ENCODE measurements at places on chromosomes 3 and 15.

DNA sequence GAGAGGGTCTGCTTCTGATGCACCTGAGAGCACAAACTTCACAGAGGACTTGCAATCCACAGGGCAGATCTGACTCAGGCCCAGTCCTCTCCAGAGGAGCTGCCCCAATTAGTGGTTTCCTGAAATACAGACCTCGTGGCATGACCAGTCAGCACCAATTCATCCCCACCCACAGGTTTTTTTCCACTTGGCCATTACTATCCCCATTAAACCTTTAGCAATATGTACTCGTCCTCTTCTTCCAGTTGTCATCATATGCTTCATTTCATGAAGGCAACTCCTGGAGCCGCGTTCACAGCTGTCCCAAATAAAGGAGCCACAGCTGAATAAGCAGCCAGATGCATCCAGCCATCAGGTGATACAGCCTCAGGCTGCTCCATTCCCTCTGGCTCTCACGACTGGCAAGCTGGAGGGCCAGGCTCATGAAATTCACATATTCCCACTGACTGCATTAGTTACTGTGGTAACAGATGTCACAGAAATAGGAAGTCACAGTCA is 163.1 kb downstream of the FMN1 start:
- no peak for DNase-seq

GRCh38 chr3:30986551-30986950 is 92.1 kb upstream of the GADL1 start:
- DNase-seq, result no peak

DNA sequence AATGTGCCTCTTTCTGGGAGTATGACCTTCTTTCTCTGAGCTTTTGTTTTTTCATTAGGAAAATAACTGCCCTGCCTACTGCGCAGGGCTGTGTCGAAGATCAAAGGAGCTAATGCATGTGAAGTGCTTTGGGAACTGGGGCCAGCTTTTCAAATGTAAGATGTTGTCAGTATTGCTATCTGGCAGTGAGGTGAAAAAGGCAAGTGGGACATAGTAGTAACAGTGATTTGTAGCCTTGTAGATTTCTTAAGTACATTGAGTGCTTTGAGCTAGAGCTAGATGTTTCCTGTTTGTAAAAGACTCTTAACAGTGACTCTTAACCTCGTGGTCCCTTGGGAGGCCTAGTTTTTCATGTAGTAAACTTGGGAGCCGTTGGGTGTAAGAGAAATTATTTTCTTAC is 126.5 kb downstream of the ECT2 start:
- DNase-seq, result no peak

DNA sequence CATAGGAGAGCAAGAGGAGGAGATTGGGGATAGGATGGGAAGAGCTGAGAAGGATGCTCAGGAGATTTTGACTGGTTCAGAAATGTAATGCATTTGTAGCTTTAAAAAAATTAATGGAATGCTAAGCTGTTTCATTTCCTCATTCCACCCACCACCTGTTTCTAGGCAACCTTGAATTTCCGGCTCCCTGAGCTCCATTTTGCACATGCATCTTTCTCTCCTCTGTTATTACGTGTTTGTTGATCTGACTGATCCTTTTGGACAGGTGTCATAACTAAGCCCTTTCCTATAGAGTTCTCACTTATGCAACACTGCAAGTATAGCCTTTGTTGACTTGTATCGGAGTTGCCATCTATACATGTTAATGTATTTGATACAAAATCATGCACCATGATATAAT is 4.3 kb downstream of the TMPRSS7 start:
- DNase-seq, result no peak

DNA sequence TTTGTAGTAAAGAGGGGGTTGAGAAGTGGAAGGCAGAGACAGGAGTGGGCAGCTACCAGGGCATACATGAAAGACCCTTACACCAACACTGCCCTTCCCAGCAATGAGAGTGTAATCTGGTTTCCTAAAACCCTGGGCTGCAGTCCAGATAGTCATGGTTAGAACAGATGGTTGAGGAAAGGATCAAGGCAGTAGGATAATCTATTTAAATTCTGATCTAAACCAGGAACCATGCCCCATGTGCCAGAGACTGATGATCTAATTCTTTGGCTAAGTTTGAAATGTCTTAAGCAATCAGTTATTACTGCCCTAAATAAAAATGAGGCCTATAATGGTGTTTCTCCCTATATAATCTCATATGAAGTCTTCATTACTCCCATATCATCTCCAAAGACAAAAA is 59.6 kb downstream of the PRTG start:
- no peak for DNase-seq

- no peak for DNase-seq
These were observed 385.8 kb upstream of the CNTN6 start for GRCh38 chr3:707041-707440.

GRCh38 chr3:99505646-99506269 is 132.6 kb upstream of the COL8A1 start:
- no peak for DNase-seq

DNA sequence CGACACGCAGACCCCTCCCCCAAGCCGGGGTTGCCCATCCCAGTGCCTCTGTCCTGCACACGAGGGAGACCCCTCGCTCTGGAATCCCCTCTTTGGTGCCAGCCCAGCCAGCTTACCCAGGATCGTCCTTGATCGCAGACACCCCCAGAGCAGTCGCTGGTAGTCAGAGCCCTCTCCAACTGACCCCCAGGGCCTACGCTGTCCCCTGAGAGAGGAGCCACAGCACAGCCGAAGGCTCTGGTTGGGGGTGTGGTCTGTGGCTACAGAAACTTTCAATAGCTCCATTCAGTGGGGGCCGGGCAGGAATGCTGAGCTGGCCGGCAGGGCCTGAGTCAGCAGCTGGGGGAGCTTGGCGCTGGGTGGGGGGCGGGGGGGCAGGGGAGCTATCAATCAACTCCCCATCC is at the start of gene LCTL:
LCTL (minus strand) TSS at position 258 of the 404 bp plus-strand sequence. CDS start 633 bp downstream, outside the sequence.
- peak; percentile 80 for DNase-seq

DNA sequence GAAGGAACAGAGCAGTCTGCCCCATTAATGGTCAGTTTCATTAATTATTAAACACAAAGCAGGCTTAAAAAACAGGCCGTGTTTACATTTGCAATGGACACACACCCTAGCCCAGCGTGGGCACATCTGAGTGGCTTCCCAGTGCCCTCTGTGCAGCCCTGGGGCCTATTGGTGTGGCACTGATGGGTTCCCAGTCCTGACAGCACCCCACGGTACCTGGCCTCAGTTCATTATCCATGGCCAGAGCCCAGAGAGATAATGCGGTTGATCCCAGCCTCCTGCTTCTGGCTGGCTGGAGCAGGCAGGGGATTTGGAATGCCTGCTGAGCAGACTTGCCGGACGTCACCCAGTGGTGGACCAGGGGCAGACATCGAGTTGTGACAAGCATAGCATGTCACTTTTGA is 110.5 kb upstream of the ABHD17C start:
- peak; percentile 58 for DNase-seq

DNA sequence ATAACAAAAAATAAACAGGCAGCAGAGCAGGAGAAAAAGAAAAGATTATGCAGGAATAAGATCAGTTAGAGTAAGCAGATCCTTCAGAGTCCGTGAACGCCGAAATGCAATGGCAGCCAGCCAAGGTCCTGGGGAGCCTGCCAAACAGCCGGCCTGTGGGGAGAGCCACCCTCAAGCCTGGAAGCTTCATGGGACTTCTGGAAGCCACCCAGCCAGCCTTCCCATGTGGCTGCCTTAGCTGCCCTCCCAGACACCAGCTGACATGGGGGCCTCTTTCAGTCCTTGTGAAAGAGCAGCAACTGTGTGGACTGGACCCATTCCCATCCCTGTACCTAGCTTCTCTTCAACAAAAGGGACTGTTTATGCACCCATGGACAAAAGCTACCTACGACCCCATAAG is 64.9 kb upstream of the RAD18 start:
- DNase-seq, result no peak

- no peak for DNase-seq
These were observed 92.3 kb downstream of the MAGI1 start for GRCh38 chr3:65946438-65946837.

GRCh38 chr3:49745986-49746385 is 22.2 kb upstream of the GMPPB start:
- no peak for DNase-seq

GRCh38 chr15:62841891-62842559 is 200.5 kb upstream of the TPM1 start:
- DNase-seq, result no peak

GRCh38 chr3:120563356-120564022 is 32.6 kb upstream of the NDUFB4 start:
- DNase-seq, result no peak

DNA sequence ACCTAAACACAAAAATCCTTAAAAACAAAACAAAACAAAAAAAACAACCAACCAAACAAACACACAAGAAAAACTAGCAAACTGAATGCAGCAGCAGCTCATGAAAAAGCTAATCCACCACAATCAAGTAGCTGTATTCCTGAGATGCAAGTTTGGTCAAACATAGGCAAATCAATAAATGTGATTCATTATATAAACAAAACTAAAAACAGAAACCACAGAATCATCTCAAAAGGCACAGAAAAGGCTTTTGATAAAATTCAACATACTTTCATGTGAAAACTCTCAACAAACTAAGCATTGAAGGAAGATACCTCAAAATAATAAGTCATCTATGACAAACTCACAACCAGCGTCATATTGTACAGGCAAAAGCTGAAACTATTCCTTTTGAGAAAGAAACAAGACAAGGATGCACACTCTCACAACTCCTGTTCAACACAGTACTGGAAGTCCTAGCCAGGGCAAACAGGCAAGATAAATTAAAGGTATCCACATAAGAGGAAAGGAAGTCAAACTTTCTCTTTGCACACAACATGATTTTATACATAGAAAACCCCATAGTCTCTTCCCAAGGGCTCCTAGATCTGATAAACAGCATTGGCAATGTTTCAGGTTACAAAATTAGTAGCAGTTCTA is 495.1 kb upstream of the SGO1 start:
- no peak for DNase-seq

- DNase-seq, result no peak
These were observed 244.4 kb upstream of the COL8A1 start for GRCh38 chr3:99393961-99394360.

GRCh38 chr15:67051088-67052045 is 14.0 kb upstream of the SMAD3 start:
- DNase-seq, result no peak

DNA sequence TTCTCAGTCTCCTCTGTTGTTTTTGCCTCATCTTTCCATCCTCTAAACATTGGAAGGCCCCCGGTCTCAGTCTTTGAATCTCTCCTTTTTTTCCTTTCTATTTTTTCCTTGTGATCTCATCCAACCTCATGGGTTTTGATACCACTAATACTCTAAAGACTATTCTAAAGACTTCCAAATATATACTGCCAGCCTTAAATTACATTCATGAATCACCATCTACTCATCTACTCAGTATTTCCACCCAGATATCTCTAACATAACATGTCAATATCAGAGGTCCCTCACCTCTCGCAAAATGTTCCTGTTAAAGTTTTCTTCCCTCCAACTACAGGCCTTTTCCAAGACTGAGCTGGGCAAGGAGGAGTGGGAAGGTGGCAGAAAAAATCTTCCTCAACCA is 282.5 kb upstream of the TTC14 start:
- DNase-seq, result no peak
